Neural crest cell (in vitro differentiated cells): ENCODE measurements at places on chromosomes 16 and 17.

- no peak for DNase-seq
These were observed 15.6 kb downstream of the MRPS23 start for GRCh38 chr17:57834146-57834741.

DNA sequence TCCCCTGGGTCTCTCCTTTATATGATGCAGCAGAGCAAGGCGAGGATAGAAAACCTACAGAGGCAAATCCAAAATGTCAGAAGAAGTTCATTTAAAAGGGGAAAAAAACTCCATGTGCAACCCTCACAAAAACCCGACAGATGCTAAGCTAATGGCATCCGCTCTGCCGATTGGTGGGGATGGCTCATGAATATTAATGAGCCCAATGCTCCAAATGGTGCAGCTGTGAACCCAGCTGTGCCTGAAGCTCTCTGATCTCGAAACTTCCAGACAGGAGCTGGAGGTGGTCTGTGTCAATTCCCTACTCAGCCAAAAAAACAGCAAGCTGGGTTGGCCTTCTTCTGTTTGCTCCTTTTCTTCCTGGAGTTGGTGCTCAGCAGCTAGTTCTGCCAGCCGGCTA lies 15.5 kb downstream of the SNX11 start:
- DNase-seq, result no peak

- no peak for DNase-seq
These were observed 13.3 kb downstream of the CDR2 start for GRCh38 chr16:22360963-22361659.

DNA sequence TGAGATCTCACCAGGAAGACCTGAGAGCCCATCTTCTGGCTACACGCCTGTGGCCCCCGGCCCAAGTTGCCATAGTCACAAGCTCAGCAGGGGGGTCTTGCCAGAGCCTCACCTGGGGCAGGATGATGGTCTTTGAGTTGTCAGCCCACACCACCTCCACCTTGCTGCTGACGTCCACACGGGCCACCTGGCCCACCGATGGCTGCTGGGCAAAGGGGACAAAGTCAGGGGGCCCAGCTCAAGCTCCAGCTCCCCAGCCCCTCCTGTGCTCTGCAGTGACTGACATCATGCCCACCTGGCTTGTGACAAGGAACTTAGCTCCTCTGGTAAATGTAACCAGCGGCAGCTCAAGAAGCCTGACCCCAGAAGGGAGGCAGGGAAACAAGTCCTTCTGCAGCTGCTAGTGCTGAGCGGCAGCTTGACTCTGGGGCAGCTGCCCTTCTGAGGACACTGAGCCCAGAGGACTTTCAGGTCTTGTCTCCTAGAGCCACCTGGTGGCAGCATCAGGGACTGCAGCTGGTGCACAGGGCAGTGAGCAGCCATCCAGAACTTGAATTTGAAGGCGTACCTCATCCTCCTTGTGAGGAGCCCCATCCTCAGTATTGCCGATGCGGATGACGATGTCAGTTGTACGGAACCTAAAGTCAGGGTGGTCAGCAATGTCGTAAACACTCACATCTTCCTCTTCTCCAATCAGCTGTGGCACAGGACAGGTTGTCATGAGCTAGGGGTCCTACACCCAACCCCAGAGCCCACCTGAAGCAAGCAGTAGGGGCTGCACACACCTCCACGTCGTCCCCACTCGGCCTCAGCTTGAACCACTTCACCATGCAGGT lies 13.5 kb downstream of the SPHK1 start:
- DNase-seq, result peak; percentile 96

GRCh38 chr17:37607637-37608331 lies 1.4 kb downstream of the SYNRG start:
- DNase-seq, result no peak

DNA sequence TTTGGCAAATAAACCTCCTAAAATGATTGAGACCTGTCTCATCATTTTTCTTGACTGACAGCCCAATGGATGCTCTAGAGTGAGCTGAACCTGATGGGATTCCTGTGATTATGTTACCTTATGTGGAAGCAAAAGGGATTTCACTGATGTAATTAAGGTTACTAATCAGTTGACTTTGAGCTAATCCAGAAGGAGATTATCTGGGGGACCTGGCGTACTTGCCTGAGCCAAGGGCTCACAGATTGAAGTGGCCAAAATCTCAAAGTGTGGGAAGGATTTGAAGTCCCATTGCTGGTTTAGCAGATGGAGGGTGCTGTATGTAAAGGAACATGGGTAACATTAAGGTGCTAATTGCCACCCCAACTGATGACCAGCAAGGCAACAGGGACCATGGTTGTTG lies 214.0 kb downstream of the CPPED1 start:
- no peak for DNase-seq

GRCh38 chr16:67441907-67442306 lies 11.0 kb downstream of the HSD11B2 start:
- DNase-seq, result no peak

DNA sequence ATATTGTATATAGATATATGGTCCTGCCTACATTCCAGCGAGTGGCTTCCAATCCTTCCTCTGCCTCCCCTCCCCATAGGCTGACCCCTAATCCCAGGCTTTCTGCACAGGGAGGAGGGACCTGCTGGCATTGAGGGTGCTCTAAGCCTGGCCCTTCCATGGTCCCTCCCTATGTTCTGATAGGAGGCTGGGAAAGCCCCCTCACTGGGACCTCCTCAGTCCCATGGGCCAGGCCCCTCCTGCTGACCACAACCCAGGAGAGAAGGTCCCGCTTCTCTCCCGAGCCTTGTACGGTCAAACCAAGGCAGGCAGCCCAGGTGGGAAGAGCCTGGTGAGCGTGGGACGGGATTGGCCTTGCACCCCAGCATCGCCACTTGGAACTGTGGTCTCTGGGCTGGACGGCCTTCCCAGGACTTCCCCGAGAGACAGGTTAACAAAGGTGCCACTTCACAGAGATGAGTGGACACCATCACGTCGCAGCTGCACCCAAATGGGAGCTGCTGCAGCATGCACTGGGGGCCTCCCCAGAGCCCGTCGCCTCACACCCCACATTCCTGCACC lies 859 bp downstream of the ALDH3A1 start:
- no peak for DNase-seq

DNA sequence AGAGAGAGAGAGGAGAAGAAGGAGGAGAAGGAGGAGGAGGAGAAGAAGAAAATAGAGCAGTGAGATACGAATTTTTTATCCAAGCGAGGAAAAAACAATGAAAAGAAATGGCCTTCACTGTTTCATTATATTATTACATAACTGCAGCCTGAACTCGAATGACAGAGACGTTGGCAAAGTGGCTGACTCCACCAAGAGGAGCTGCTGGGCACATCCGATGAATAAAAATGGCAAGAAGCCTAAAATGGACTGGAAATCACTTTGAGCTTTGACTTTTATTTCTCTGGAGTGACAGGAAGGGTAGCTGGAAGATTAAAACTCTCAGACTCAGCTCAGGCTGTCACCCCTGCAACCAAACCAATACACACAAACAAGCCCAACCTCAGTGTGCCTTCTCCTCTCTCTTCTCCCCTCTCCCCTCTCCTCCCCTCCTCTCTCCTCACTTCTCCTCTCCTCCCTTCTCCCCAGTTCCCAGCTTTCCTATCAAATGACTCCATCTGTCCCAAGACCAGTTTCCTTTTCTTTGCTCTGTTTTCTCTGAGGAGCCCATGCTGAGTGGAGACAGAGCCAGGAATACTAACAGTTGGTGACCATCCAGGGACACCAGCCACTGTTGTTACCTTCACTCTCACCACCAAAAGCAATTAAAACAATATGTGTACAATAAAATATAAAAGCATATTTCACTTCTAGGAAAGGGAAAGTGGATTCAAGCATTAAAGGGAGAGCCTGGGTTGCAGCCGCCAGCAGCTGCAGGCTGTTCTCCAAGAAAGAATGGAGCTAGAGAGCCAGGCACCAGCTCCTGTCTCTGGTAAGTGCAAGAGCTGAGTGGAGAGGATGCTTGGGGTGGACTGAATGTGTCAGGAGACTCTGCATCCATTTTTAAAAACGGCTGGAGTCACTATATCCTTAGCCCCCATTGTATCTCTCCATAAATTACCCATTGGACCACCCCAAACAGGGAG lies 51.2 kb downstream of the SOX9 start:
- no peak for DNase-seq

DNA sequence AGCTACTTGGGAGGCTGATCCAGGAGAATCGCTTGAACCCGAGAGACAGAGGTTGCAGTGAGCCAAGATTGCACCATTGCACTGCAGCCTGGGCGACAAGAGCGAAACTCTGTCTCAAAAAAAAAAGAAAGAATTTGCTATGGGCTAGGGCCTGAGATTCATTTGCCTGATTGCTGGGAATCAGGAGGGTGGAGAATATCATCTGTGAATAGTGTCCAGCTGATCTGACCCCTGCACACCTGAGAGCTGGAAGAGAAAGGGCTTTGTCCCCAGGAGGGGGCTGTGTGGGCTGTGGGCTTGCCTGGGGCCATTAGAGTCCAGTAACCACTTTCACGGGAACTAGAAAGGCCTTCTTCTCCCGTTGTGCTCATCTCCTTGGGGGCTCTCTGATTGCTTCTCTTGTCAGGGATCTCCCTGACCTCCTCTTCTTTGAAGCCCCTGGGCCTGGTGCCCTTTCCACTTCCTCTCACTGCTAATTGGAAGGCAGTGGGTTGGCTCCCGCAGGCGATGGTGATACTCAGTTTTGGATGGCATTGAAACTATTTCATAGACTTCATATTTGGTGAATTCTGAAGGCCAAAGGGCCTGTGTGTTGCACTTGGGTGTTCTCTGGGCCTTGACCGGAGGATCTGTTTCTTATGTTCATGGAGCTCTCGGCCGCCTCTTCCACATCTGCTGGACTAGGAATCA lies 66.1 kb upstream of the NFAT5 start:
- DNase-seq, result no peak

DNA sequence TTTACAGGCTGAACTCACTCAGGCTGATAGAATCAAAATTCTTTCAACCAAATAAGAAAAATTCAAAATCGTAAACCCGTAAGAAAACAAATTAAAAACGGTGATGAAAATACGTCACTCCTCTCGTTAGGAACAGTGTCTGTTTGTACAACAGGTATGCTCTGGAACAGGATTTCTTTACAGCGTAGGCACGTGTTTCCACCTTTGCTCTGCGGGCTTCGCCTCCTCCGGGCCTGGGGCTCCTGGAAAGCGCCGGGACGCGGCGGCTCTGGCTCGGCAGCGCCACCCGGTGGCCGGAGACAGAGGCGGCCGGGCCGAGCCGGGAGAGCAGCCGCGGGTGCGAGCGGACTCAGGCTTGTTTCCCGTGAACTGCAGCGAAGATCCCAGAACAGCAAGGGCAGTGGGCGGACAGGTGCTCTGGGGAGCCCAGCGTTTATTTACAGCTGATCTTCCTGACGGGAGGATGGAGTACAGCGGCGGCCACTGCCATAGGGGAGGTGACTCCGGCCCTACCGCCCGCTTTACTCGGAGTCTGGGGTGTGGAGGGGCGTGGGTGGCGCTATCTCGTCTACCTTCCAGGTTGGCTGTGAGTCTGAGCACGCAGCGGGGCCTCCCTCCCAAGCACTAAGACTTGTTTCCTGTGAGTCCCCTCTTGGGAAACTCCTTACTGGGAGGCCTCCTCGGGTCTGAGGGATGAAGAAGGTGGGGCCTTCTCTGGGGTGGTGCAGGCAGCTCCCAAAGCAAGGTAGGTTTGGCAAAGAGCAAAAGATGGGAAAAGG lies 40.5 kb upstream of the ATP2A3 start:
- peak; percentile 69 for DNase-seq

DNA sequence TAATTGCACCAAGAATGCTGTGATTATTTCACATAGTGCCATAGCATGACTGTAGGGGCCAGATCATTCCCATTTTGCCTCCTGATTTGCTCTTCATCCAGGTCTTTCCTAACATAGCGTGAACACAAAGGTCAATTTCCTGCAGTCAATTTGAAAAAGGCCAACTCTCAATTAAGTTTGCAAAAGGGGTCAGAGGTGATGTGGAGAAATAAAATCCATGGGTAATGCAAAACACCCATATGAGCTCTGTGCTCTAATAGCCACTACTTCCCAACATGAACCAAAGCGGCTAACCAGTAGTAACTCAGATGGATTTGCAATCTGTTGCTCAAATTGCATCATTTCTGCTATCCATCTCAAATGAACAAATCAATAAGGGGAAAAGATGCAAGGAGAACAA lies 275.5 kb upstream of the SOX9 start:
- no peak for DNase-seq

DNA sequence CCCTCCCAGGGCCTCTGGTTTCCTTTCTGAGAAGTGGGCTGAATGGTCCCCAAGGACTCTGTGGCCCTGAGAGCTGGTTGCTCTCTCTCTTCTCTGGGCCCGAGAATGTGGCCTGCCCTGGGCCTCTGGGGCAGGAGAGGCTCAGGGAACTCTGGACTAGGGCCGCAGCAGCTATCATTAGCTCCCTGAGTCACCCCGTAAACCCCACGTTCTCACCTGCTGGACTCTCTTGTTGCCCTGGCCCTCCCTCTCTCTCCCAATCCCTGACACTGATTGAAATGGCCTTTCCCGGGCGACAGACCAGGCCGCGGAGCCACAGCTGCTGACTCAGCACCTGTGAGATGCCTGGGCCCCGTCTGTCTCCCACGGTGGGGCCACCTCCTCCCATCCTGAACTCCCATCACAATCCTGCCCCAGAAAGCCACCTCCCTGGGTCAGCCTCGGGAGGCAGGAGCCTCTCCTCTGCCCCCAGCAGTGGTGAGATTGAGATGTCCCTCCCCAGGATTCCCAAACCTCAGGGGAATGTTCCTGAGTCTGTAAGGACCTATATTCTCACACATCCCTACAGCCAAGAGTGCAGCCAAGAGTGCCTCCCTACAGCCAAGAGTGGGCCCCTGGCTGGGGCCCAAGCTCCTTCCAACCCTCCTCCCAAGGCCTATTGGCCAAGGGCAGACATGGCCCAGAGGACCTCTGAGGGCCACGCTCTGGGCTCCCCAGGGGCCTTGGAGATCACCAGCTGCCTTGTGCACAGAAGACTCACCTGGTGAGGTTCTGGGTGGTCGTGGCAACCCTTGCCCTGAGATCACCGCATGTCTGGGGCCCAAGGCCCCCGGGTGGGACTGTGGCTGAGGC lies 470 bp downstream of the TRPV3 start:
- no peak for DNase-seq

- DNase-seq, result no peak
These were observed 17.7 kb downstream of the NT5M start for GRCh38 chr17:17320911-17321220.

DNA sequence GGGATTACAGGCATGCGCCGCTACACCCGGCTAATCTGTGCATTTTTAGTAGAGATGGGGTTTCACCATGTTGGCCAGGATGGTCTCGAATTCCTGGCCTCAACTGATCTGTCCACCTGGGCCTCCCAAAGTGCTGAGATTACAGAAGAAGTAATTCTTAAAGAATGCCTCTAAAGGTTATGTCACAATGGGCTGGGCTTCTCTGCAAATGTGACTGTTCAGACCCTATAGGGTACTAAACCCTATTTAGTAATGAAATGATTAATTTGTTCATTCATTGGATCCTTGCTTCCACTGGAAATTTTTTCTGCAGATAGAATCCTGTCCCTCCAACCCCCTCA lies 108.8 kb upstream of the CORO6 start:
- DNase-seq, result no peak
